ENCODE measurements at places on chromosomes 13 and 19. TPM values are rescaled to one million over a fixed set of nuclear protein-coding genes. Genes with fewer than 3 reads are reported as not detected.

- peaks cover 2% of the 10 kb centered on the region for H3K36me3 ChIP-seq
- no peak for DNase-seq
- H3K4me3 ChIP-seq: no peak overlapping the region
- H3K27ac ChIP-seq: no peak overlapping the region
- peaks cover 8% of the 10 kb centered on the region for H3K4me1 ChIP-seq
Measured at GRCh38 chr13:73741111-73741510, 393.1 kb downstream of the KLF12 start.

Gene GFY
- not detected for total RNA-seq

Gene ZNF837
- 5.0 TPM for total RNA-seq

- no peaks in the 10 kb centered on the region for H3K36me3 ChIP-seq
- no peak overlapping the region for H3K27ac ChIP-seq
- no peak overlapping the region for H3K4me3 ChIP-seq
- peaks cover 22% of the 10 kb centered on the region for H3K27me3 ChIP-seq
- no peaks in the 10 kb centered on the region for H3K4me1 ChIP-seq
Measured at GRCh38 chr13:97003071-97003470, 8.8 kb upstream of the OXGR1 start.

Gene PRSS57
- not detected for total RNA-seq
